Erythroblast (primary cell): ENCODE measurements at places on chromosomes 2 and 18.
A peak's percentile ranks its signal among the peaks of the same experiment; 100 is the strongest.

DNA sequence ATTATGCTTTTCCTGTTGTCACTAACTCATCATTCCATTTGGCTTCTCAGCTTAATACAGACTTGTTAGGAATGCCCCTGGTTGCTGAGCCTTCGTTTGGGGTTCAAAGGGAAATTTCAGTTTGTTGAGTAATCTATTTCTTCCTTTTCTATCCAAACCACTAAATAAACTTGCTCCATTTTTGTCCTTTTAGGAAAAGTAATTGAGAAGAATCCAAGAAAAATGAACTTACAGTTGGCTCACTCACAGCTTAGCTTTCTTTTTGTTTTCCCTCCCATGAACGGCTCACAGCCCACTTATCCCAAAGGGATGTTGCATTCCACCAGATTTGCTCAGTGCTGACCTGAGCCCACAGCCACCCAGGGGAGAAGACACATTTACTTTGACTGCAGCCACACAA lies 73.9 kb downstream of the SOX11 start:
- no peak for DNase-seq

DNA sequence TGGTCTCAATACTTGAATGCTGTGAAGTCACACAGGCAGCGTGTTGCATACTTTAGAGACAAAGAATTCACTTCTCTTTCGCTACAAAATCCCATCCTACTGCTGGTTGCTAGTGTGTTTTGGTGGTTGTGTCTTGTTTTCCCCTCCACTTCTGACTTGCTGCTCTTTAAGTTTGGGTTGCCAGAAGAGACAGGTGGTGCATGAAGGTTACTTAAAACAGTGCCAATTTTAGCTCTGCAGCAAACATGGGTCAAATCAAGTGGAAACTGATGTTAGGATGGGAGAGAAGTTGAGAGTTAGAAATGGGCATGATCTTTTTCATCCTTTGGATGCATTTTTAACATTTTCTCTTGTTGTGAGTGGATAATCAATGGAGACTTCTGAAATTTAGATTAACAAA lies 136.2 kb upstream of the KCNH7 start:
- no peak for DNase-seq

DNA sequence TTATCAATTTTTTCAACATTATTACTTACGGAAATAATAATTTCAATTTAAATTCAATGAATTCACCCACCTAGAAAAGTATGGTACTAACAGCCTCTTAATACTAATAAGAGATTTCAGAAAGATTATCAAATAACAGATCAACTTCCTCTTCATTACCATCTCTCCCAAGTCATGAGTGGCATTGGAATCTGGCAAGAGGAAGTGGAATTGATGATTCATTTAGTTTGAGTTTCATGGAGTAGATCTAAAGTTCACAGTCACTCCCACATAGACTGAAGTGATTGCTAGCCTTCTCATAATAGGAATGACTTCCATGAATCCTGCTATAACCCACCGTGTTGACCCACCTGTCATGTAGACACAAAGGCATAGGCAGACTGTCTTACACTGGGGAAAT lies 77.7 kb upstream of the WDR75 start:
- DNase-seq: no peak

- DNase-seq: no peak
These were observed 182.4 kb upstream of the ETAA1 start for GRCh38 chr2:67214585-67215185.

- DNase-seq: peak; percentile 7
These were observed 106.9 kb upstream of the SP3 start for GRCh38 chr2:174072069-174072468.

DNA sequence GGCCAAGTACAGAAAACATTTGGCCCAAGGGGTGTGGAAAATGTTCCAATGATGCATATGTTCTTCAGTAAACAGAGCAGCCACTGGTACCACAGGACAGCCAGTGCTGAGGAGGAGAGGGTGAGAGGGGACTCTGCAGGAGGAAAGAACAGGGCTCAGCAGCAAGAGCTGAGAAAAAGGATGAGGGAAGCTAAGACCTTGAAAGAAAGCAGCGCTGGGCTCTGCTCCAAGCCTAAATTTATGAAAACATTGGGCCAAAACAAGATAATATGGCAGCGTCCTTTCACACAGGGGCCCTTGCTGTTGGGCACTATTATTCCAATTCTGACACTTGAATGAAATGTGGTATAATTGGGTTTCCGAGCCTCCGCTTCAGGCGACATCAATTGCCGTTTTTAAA lies 939.0 kb upstream of the FANCL start:
- DNase-seq: no peak

- no peak for DNase-seq
These were observed 1.5 kb upstream of the EVX2 start for GRCh38 chr2:176085120-176085788.

- no peak for DNase-seq
These were observed 124.1 kb downstream of the DNAH6 start for GRCh38 chr2:84640411-84640810.

DNA sequence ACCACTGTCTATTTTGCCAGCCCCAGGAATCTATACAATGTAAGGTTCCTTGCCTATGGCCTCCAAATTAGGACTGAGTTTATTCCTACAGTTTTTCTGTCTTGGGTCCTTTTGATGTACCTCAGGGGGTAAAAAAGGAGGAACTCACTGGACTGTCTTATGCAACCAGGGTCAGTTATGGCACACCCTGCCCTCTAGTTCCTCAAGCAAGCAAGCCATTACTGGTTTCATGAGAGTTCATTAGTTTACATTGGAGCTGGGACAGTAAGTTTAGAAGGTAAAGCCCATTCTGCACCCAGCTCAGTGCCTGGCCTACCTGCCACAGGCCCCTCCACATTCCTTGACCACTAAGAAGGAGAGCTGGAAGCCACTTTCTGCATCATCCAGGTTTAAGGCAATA lies 68.7 kb upstream of the WIPF1 start:
- DNase-seq: no peak

GRCh38 chr2:151268085-151268484 lies 6.4 kb upstream of the RBM43 start:
- no peak for DNase-seq

DNA sequence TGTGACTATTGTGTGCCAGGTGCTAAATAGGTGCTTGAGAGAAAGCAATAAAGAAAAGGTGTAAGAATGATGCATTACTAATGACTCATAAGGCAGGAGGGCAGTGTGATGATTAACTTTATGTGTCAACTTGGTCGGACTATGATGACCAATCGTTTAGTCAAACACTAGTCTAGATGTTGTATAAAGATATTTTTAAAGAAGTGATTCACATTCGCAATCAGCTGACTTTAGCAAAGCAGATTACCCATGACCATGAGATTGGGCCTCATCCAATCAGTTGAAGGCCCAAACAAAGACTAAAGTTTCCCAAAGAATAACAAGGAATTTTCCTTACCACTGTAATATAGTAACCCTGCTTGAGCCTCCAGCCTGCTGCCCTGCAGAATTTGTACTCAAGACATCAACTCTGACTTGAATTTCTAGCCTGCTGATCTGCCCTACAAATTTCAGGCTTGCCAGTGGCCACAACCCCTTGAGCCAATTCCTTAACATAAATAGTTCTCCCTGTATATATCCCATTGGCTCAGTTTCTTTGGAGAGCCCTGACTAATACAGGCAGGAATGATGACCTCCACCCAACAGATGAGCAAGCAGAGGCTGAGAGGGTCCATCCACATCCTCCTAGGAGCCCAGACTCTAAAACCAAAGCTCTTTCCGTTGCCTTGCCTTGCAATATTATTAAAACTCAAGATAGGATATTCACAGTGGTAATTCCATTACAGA lies 132.6 kb downstream of the ACTR3 start:
- DNase-seq: no peak

- no peak for DNase-seq
These were observed 60.8 kb downstream of the ST3GAL5 start for GRCh38 chr2:85827879-85828569.

- no peak for DNase-seq
These were observed 56.7 kb downstream of the NEMP2 start for GRCh38 chr2:190477661-190478454.

GRCh38 chr2:60652832-60653340 lies 99.4 kb upstream of the BCL11A start:
- no peak for DNase-seq

DNA sequence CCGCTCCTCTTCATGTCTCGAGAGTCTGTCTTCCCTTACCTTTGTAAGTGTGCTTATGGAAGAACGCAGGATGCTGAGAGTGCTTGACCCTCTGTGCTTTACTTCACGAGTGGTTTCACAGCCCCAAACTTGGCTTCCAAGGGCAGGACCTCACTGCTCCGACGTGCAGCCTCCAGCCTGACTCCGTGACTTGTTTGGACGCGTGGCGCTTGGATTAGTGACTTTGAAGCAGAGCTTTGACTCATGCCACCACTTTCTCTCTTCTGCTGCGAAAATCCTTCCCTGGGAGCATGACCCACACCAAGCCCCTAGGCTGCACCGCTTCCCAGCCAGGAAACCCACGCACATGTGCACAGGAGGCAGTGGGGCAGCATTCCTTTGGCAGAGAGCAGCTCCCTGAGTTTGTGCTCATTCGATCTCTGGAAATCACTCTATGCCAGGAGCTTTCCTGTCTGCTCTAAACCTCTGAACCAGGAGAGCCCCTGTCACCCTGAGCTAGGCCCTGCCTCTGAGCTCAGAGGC lies 207.8 kb upstream of the HS6ST1 start:
- no peak for DNase-seq
